NAMALWA (cell line): ENCODE measurements at places on chromosomes 16 and 17.

DNA sequence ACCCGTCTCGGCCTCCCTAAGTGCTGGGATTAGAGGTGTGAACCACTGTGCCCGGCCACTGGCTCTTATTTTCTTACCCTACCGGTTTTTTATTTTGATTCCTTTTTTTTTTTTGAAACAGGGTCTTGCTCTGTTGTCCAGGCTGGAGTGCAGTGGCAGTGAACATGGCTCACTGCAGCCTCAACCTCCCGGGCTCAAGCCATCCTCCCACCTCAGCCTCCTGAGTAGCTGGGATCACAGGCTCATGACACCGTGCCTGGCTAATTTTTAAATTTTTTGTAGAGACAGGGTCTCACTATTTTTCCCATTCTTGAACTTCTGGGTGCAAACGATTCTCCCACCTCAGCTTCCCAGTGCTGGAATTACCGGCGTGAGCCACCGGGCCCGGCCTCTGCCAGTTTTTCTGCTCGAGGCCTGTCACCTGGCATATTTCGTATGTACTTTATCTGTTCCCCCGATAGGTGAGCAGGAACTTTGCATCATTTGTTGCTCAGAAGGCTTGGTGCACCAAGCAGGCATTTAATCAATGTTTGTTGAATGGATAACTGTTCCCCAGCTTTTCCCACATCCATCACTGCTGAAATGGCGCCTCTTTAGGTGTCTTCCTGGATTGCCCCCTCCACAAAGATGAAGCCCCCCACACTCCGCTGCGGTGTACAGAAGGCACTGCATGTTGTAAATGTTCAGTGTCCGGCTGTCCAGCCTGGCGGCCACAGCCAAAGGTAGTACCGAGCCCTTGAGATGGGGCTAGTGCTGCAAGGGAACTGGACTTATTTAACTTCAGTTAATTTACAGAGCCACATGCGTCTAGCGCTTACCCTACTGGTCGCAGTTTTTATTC lies 858 bp upstream of the TELO2 start:
- no peak for DNase-seq

DNA sequence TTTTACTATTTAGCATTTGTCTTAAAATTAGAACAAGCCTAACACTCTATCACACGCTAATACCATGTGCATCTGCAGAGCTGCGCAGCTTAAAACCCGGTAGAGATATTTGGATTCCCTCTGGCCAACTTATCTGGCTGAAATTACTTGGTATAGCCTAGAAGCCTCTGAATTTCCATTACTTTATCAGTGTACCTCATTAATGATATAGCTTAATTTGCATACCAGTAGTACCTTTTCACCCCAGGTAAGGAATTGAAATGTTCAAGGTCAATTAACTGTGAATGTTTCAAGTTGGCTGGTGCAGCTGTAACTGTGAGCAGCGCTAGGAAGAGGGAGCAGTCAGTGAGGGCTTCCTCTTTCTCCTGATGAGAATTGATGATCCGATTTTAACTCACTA lies 74.2 kb downstream of the CNTNAP4 start:
- DNase-seq: no peak

DNA sequence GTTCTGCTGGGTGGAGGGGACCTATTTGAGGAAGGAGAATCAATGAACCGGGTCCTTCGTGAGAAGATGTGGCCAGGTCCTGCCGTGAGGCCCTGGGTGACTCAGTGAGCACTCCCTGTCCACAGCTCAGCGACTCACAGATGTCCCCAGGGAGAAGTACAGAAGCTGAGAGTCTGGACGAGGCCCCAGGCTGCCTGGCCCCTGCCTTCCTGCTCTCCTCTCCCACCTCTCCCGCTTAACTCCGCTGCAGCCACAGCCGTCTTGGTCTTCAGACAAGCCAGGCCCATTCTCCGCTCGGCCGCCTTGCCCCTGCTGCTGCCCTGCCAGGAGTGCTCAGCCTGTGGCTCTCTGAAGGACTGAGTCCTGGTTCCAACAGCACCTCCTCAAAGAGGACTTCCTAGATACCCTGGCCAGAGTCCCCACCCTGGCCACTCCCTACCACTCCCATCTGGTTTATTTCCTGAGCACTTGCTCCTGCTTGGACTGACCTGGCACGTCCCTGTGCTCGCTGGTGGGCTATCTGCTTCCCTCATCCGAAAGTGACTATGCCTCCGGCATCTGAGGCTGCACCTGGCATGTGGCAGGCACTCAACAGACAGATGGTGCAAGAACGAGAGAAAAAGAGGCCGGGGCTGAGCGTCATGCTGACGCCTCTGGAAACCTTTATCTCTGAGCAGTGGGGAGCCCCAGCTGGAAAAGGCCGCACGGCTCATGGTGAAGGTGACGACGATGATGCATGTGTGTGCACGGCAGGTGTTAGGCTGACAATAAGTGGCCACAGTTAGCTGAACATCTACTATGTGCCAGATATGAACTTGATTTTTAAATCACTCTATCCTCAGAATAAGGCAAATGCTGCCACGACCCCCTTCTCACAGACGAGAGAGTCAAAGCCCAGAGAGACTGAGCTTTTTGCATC lies 9.2 kb upstream of the TNFRSF13B start:
- DNase-seq: peak; percentile 76

DNA sequence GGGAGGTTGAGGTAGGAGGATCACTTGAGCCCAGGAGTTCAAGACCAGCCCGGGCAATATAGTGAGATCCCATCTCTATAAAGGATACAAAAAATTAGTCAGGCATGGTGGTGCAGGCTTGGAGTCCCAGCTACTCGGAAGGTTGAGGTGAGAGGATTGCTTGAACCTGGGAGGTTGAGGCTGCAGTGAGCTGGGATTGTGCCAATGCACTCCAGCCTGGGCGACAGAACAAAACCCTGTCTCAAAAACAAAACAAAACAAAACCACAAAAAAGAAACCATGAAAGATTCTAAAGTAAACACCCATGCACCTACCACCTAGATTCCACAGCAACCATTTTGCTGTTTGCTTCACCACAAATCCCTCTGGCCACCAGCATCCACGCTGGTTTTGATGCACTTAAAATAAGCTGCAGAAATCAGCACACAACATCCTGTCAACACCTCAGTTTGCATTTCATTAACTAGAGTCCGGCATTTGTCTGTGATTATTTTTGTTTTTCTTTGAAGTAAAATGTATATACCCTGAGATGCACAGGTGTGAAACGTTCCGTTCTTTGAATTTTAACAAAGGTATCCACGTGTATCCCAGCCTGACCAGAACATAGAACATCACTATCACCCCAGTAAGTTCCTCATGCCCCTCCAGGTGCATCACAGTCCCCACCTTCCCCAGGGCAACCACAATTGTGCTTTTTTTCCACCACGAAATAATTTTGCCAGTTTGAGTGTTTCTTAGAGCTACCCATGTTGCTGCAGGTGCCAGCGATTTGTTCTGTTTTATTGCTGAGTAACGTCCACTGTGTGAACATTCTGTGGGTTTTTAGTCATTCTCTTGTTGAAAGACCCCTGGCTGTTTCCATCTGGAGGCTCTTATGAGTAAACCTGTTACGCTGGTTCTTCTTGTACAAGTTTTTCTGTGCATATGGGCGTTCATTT lies 191.5 kb downstream of the SEC14L1 start:
- peak; percentile 64 for DNase-seq

- peak; percentile 89 for DNase-seq
Observed at GRCh38 chr16:3654249-3654991, at the start of gene DNASE1. Gene DNASE1 (plus strand): TSS chr16:3654691. CDS start chr16:3655374, 683 bp downstream.
